Glutamatergic neuron (in vitro differentiated cells): ENCODE measurements at places on chromosomes 1 and 21. TPM values are rescaled to one million over a fixed set of nuclear protein-coding genes. Genes with fewer than 3 reads are reported as not detected.
A peak's percentile ranks its signal among the peaks of the same experiment; 100 is the strongest.

S100A3 gene
- not detected for total RNA-seq

FHAD1 gene
- total RNA-seq: not detected

RGS1 gene
- not detected for total RNA-seq

JAM2 gene
- 4.6 TPM for total RNA-seq

SYPL2 gene
- total RNA-seq: 0.42 TPM

FH gene
- 51.0 TPM for total RNA-seq

FAM78B gene
- total RNA-seq: 66.0 TPM

SLC25A34 gene
- 4.1 TPM for total RNA-seq

METTL25B gene
- total RNA-seq: 27.1 TPM

MAP1LC3C gene
- 0.49 TPM for total RNA-seq

HES5 gene
- total RNA-seq: 21.2 TPM

CYP2J2 gene
- not detected for total RNA-seq

KHDRBS1 gene
- total RNA-seq: 266 TPM

DNA sequence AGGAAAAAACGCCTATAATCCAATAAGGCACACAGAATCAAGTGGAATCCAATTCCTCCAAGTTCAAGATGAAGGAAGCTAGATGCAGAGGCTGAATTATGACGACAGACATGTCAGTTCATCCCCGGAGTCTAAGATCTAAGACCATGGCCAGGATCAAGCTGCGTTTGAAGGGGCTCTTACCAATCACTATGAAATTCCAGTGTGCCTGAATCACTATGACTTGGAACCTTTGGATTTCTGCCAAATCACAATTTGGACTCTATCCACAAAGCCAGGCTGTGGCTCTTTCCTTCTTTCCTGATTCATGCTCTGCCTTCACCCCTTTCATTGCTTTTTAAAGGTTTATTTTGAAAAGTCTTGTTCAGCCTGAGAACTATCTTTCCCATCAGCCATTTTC is 17.1 kb downstream of the OLIG2 start:
- no peak for DNase-seq

- DNase-seq: no peak
Observed at GRCh38 chr1:83058327-83058726, 940.6 kb downstream of the TTLL7 start.

- DNase-seq: peak; percentile 9
Observed at GRCh38 chr21:44865561-44866280, 7.8 kb downstream of the PTTG1IP start.

- DNase-seq: no peak
Observed at GRCh38 chr21:45251635-45252447, 35.9 kb downstream of the POFUT2 start.

GRCh38 chr1:27727126-27727525 is 1.4 kb downstream of the FAM76A start:
- DNase-seq: no peak

DNA sequence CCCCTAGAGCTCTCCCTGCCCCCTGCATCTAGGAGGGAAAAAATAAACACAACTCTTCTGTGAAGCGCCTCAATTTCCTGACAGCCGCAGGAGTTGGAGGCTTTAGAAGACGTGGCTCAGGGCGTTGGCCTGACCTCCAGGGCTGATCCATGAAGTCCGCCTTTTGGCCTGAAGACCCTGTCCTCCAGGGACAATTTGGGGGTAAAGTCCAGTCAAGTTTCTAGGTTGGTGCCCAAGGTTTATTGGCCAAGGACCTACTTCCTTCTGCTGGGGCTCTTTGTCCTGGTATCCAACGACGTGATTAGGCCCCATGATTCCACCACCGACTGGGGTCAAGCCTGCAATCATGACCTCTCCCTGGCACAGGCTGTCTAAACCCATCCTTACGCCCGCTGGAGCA is 54.9 kb downstream of the PTPRF start:
- no peak for DNase-seq

- DNase-seq: no peak
Observed at GRCh38 chr21:36542312-36543101, 62.6 kb upstream of the CLDN14 start.

DNA sequence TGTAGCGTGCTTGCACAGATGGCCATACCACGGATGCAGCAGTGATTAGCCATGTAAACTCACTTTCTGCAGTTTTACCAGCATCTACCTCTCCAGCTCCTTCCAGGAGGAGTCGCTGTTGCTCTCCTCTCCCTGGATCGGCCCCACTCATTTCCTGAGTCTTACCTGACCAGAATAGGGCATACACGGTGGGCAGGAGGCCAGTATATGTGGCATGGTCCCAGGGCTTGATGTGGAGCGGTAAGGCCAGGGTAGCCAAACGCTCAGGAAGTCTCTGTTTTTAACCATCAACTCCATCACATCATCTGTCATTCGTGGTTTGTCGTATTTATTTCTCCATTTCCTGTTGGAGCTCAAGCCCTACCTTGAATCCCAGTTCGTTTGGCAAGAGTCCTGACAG is 163.4 kb upstream of the USP24 start:
- peak; percentile 64 for DNase-seq

- no peak for DNase-seq
Observed at GRCh38 chr1:100237091-100237490, 12.5 kb downstream of the DBT start.

- DNase-seq: no peak
Observed at GRCh38 chr1:208233978-208234377, 10.2 kb downstream of the PLXNA2 start.

GRCh38 chr21:36038701-36039497 is 21.4 kb downstream of the SETD4 start:
- DNase-seq: no peak

DNA sequence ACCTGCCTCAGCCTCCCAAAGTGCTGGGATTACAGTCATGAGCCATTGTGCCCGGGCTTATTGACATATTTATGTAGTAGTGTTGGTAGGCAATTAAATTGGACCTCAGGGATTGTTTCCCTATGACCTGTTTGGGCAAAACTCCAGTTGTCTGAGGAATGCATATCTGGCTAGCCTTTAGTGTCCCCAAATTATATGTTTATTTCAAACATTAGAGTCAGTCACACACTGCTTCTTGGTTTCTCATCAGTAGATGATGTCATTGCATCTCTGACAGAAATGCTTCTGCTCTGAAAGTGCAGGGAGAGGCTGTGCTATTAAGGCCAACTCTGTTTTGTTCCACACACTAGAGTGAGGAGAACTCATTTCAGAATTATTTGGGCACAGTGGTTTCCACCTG is 12.5 kb downstream of the PIP5K1A start:
- DNase-seq: no peak

DNA sequence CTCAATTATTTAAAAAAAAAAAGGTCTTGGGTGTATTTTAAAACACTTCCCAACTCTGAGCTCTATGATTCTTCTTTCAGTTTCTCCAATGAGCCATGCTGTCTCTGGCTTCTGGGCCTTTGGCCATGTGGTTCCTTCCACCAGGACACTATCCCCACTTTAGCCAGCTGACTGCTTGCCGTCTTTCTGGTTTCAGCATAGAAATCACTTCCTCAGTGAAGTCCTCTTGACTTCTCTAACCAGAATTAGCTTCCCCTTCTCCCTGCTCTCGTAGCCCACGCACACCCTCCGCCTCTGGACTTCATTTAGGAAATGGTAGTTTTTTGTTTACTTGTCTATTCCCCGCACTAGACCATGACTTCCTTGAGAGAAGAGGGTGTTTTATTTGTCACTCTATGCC is 1.1 kb upstream of the DIO1 start:
- DNase-seq: no peak

DNA sequence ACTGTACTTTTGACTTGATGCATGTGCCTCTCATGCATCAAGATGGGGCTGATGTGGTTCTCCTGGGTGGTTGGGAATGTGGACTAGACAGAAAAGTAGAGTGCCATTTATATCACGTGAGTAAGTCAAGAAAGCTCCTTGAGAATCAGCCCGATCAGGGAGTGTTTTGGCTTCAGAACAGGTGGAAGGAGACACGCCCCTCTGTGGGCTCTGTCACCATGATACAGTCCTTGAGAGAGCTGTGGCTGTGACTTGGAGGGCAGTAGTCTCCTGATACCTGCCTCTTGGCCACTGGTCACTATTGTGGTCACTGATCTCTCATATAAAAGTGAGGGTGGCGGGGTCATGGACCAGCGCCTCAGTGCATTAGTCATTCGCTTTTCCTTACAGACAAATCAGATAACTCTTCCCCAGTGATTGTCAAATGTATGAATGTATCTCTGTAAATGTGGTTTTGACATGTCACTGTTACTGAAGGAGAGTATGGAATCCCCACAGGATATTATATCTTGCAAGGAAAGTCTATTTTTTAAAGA is 8.9 kb upstream of the C4BPB start:
- DNase-seq: no peak

- DNase-seq: no peak
Observed at GRCh38 chr1:168467452-168467851, 76.3 kb downstream of the XCL2 start.

GRCh38 chr1:78839704-78840277 is 166.7 kb downstream of the ADGRL4 start:
- no peak for DNase-seq

DNA sequence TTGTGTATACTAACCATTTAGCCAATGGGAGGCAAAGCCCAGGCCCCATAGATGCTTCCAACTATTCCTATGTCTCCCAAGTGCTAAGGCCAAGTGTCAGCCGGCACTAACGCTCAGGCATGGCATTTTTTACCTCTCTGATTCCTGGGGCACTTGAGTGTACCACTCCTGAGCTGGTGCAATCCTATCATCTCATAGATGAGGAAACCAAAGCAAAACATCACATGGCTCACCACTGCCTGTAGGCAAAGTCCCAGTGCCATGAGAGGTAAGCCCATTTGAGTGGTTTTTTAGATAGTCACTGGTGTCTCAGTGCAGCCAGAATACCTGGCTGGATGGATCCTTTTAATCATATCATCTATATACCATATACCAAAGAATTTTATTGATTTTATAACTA is 8.0 kb upstream of the CCN1 start:
- DNase-seq: no peak

DNA sequence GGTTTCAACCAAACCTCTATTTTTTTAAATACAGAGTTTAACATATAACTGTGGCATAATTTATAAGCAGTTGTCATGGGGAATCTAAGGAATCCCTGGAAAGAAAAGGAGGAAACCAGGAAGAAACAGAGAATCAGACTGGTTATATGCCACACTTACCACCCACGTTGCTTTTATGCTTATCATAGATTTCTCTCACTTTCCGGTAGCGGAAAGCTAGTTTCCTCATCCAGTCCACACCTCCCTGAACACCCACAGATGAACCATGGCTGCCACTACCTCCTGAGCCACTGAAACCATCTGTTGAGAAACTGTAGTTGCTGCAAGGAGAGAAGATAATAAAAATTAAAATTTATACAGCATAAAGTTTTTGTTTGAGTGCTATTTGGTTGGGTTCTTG is 33.5 kb downstream of the XKR8 start:
- DNase-seq: no peak

GRCh38 chr1:151763990-151764389 is 694 bp upstream of the MRPL9 start:
- DNase-seq: no peak

GRCh38 chr1:221700536-221700935 is 41.4 kb downstream of the DUSP10 start:
- no peak for DNase-seq

DNA sequence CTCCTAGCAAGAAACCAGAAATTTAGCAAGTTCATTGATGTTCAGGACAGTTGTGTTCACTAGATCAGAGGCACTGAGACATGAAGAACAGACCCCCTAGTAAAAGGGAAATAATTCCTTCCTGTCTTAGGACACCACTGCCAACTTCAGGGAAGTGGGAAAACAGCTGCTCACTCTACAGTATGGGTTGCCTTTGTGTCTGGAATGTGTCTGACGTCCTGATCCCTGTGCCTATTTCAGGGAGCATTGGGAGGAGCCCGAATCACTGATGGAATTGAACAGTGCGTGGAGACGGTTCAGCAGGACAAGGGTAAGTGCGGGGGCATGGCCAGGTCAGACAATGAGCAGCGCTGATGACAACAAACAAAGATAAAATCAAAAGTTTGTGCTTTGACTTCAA is 21.0 kb downstream of the S100A11 start:
- no peak for DNase-seq

DNA sequence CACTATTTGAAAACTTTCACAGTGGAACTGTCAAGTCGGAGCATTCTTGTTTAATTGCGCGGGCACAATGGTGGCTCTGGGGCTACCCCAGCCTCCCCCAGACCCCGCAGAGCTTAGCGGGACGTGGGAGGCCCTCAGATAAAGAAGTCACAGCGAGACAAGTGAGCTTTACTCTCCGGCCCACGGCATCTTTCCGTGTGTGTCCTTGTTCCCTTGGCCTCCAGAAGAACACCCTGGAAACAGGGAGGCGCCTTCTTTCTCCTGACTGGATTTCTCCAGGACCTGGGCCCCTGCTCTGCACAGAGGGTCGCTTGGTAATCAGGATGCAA is 382.8 kb downstream of the RRAGC start:
- DNase-seq: no peak

GRCh38 chr1:145858238-145858900 is 512 bp downstream of the PIAS3 start:
- DNase-seq: peak; percentile 64

GRCh38 chr21:29829564-29830275 is 110.1 kb downstream of the GRIK1 start:
- no peak for DNase-seq

GRCh38 chr1:180155182-180155682 is 563 bp downstream of the QSOX1 start:
- peak; percentile 45 for DNase-seq

- no peak for DNase-seq
Observed at GRCh38 chr1:160880216-160880615, 4.8 kb downstream of the ITLN1 start.

- peak; percentile 79 for DNase-seq
Observed at GRCh38 chr1:36083635-36084496, at the start of gene TEKT2. Gene TEKT2 (plus strand): TSS chr1:36084094. CDS start chr1:36084922, 828 bp downstream.

DNA sequence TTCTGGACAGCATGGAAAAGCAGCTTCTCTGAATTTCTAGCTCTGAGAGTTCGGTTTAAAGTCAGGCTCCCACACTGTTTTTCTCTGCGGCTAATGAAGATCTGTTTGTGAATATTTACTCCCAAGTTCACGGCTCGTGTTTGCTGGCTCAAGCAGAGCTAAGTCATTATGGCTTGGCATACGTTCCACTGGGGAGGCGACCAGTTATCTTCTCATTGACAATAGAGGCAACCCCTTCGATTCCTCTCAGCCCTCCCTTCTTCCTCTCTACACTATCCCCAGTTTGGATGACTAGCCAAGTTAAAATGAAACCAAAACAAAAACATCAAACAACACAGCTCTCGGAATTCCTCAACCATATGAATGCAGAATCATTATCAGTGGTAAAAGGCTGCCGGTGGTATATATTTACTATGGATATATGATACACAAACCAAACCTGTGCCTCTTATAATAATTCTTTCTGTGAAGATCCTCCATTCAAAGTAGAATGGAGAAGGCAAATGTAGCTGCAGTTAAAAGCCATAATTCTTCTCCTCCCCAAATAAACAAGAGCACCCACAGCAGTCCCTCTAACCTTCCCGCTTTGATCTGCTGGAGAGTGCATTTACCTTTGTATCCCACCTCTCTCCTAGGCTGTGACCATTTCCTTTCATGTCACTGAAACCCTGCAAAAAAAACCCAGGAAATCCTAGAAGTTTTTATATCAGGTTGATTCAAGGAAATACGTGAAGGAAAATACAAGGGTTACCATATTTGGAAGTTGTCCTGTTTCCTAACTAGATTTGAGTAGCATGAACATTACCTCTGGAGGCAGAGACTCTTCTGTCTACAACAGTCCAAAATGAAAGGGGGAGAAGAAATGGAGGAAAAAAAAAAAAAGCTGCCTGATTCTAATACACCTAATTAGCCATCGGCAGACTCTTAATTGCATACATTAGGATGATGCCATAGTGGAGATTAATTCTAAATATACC is 108.3 kb upstream of the USH2A start:
- DNase-seq: no peak
